ENCODE measurements at places on chromosomes 5 and 9.

DNA sequence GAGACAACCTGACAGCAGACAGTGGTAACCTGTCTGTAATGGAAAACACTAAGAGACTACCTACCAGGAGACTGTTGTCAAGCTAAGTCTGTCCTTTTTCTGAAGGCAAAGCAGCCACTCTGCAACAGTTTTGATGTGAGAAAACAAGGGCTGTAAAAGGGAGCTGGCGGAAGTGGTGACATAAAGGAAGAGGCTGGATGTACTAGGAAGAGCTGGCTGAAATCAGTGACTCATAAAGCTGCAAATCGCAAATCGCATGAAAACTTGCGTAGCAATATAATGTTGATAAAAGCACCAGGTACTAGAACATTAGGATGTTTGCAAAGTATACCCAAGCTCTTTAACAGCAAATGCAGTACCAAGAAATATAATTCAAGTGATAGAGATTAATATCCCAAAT lies 1.4 kb downstream of the NSUN2 start:
- no peak for DNase-seq

DNA sequence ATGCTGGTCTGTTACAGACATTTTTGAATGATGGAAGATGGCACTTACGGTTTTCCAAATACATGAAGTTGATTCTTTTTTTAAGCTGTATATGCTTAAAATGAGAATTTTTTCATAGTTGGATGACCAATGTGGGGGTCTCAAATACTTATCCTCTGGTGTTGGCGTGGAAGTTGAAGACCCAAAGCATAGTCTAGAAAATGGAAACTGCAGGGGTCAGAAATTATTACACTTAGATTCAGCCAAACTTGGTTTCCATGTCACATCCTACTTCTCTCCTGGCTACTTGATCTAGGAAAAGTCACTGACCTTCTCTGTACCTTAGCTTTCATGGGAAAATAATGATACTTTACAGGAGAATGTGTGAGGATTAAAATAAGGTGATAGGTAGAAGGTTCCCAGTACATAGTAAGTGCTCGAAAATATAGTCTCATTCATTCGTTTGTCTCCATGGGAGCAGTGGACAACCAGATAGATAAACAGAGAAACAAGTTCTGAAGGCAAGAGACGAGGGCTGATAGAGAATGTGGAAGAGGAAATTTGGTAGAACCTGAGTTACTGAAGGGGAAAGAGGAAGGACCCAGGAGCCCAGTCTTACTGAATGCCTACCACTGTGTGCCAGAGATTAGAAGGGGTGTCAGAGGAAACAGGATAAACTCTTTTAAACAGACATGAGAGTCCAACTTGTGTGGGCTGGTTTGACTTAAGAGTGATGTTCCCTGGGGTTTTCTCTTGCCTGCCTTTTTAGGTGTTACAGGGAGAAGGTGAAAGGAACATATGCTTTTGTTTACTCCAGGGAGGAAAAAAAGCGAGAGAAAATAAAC lies 560.3 kb upstream of the KLF4 start:
- DNase-seq, result no peak

- no peak for DNase-seq
Measured at GRCh38 chr5:124176692-124177091, 569.7 kb downstream of the ZNF608 start.

- no peak for DNase-seq
Measured at GRCh38 chr5:13316176-13316575, 628.3 kb downstream of the DNAH5 start.

- no peak for DNase-seq
Measured at GRCh38 chr9:110820381-110820780, 151.8 kb downstream of the MUSK start.

- no peak for DNase-seq
Measured at GRCh38 chr9:94780516-94780950, 54.0 kb downstream of the AOPEP start.

DNA sequence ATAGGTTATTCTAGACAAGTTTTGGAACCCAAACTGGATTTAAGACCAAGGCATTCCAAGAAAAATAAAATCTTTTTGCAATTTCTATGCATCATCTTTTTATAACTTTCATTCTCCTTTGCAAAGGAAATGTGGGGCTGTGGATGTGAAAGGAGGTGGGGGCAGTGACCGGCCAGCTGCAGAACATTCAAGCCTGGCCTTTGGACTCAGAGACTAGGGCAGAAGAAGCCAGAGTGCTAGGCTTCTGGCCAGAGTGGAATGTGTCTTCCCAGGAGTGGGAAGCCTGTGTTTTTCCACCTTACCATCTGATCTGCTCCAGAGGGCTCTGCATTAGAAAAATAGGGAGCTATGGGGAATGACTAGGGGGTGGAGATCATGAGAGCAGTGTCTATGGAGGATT lies 148.5 kb downstream of the C9orf152 start:
- no peak for DNase-seq

DNA sequence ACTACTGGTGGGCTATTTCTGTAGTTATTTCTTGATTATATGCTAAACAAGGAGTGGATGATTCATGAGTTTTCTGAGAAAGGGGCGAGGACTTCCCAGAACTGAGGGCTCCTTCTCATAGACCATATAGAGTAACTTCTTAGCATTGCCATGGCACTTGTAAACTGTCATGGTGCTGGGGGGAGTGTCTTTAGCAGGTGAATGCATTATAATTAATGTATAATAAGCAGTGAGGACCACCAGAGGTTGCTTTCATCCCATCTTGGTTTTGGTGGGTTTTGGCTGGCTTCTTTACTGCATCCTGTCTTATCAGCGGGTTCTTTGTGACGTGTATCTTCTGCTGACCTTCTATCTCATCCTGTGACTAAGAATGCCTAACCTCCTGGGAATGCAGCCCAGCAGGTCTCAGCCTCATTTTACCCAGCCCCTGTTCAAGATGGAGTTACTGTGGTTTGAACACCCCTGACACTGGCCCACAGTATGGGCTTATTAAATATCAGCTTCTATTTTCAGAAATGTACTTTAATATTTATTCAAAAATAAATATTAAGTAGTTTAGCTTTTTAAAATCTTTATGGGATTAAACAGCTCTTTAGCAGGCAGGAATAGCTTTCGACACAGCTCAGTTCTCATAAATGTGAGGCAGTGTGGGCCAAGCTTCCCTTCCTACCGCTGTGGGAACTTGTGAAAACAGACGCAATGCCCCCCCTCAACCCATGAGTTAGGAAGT lies 44.4 kb downstream of the GALNT12 start:
- no peak for DNase-seq

DNA sequence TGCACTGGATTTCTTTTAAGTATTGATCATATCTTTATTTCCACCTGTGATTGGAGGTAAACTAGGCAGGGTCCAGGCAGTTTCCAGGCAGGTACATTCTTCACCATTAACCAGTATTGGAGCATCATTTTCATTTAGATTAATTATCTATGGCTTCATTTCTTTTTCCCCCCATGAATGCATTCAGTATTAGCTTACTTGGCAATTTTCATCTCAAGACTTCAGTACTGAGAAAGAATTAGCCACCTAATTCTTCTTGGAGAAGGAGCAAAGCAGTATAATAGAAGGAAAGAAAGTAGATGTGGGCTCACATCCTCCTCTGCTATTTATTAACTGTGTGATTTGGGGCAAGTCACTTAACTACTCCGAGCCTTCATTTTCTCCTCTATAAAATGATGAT lies 208.8 kb downstream of the RFK start:
- no peak for DNase-seq

- DNase-seq, result no peak
Measured at GRCh38 chr5:91095313-91095712, 287.8 kb downstream of the ARRDC3 start.

- DNase-seq, result no peak
Measured at GRCh38 chr5:14778792-14779070, 92.8 kb downstream of the ANKH start.

- no peak for DNase-seq
Measured at GRCh38 chr5:151477101-151477500, 29.7 kb downstream of the SLC36A1 start.

GRCh38 chr5:64836190-64836755 lies 67.5 kb downstream of the CWC27 start:
- DNase-seq, result no peak

DNA sequence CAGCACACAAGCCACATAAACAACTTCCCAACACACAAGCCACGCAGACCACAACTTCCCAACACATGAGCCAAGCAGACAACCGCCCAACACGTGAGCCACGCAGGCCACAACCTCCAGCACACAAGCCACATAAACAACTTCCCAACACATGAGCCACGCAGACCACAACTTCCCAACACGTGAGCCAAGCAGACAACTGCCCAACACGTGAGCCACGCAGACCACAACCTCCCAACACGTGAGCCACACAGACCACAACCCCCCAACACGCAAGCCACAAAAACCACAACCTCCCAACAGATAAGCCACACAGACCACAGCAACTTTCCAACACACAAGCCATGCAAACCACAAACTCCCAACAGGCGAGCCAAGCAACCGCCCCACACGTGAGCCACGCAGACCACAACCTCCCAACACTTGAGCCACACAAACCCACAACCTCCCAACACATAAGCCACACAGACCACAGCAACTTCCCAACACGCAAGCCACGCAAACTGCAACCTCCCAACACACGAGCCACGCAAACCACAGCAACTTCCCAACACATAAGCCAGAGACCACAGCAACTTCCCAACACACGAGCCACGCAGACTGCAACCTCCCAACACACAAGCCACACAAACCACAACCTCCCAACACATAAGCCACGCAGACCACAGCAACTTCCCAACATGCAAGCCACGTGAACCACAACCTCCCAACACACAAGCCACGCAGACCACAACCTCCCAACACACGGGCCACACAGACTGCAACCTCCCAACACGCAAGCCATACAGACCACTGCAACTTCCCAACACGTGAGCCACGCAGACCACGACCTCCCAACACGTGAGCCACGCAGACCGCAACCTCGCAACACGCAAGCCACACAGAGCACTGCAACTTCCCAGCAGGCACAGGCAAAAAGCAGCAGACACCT lies 10.1 kb downstream of the BRD9 start:
- DNase-seq, result no peak

DNA sequence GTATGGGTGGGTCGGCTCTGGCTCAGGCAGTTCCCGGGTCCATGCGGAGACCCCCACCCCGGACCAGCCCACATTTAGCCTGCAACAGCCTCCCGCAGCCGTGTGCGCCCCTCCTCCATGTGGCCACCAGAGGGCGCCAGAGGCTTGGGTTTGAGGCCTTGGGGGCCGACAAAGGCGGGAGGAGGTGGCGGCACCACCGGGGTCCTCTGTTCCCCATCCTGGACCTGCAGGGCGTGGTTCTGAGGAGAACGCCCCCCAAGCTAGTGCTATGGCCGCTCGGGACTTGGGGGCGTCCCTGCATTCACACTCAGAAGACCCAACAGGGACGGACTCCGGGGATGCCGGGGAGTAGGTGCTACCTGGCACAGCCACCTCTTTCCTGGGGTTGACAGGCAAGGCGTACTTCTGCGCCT lies 16.5 kb downstream of the ASS1 start:
- DNase-seq, result no peak

DNA sequence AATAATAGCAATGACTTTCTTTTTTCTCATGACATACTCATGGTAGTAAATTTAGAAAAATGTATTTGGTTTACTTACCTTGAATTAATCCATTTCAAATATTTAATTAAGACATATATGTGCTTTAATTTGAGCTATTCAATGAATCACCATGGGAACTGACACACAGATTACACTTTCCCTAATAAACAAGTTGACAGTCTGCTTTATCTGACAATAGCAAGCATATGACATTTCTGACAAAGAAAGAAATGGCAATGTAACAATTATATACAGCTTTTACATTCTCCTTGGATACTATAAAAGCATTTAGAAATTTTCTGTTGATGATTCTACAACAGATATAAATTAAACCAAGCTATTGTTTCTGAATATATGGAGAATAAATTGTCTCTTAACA lies 382.5 kb downstream of the CYLC2 start:
- DNase-seq, result no peak

DNA sequence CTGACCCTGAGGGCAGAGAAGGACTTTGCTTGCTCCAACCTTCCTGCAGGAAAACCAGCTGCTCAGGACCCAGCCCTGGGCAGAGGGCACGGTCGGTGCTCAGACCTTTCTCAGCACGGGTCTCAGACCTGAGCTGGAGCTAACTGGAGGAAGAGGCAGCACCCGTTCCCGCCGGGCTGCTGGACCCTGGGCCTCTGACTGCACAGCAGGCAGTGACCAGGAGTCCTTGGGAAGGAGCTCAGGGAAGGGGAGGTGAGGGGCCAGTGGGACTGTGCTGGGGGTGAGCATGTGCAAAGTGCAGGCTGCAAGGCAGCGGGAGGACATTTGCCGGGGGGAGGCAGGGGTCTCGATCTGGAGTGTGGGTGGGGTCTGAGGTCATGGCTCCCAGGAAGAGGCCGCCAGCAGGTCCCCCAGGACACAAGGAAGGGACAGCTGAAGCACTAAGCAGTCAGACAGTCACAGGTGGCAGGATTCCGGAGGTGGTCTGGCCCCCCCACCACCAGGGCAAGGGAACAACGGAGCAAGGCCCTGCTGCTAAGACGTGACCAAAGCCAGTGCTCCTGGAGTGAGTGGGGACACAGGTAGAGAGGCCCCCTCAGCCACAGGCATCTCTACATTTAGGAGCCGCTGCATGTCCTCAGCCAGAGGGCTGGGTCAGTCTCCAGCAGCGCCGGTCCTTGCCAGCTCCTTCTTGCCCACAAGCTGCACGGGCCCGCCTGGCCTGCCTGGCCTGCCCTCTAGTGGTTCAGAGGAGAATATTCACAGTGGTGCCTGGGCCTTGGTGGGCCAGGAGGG lies 4.8 kb upstream of the DPM2 start:
- no peak for DNase-seq

- no peak for DNase-seq
Measured at GRCh38 chr5:169695919-169696490, 58.9 kb downstream of the DOCK2 start.

GRCh38 chr9:17750269-17750668 lies 171.4 kb downstream of the SH3GL2 start:
- DNase-seq, result no peak

DNA sequence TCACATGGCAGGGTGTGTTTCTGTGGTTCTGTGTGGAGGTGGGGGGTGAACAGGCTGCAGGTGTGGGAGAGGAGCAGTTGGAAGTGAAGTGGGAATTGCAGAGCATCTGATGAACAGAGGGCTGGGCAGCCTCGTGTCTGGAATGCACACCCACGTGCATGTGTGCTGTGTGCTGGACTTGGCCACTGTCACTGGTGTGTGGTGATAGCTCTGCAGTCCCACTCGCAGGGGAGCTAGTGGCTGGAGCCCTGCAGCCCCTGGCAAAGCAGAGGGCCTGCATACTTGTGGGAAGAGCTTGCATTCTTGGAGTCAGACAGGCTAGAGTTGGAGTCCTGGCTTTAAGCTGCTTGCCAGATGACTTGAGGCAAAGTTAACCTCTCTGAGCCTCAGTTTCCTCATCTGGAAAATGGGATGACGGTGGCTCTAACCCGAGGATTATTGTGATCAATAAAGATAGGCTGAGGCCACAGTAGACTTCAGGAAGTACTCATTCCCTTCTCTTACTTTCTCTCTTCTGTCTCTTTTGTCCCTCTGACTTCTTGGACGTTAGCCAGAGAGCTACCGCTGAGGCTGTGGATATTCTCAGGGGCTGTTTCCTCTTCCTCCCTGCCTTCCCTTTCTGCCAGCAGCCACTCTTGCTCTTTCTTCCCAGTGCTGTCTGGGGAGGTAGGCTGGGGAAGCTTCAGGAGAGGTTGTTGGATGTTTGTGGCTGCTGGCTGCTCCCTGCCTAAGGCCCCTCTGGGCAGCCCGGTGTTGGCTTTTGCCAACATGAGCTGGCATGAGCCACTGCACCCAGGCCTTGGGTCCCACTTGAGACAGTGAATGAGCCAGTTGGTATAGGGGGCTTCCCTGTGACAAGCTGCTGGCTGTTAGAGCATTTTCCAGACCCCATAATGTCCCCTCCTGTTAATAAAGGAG lies 18.3 kb downstream of the PSAT1 start:
- no peak for DNase-seq
